ENCODE measurements at places on chromosomes 4 and X.

- DNase-seq, result no peak
These were observed 214.3 kb upstream of the PPARGC1A start for GRCh38 chr4:24104158-24104565.

DNA sequence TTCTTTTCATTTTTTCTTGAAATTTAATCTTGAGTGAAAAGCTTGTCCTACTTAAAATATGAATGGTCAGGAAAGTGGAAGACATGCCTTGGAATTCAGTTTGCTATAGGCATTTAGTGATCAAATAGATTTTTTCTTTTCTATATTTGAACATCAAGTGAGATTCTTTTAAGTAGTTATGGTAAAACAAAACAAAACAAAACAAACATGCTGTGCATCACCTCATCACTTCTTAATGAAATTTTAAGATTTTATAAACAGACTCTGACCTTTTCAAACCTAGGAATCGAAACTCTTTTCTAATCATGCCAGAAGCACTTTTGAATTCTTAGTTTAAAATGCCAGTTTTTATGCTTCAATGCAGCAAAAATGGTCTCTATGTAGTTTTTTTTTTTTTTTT is 62.8 kb downstream of the CNKSR2 start:
- DNase-seq, result no peak

DNA sequence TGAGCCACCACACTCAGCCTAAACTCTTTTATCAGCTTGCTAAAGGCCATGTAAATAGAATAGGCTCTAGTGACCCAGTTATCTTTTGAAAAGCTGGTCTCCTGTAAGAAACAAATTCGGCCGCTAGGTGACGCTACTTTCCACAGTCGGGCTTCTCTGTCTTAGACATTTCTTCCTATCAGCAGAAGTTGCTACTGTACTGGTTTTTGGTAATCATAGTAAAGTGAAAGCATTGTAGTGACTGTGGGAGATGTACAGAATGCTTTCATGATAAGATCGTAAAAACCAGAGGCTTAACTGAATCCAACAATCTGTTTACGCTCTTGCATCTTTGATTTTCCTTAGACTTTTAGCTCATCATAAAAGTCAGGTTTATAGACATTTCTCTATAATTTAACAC is 82.6 kb downstream of the GK start:
- peak; percentile 63 for DNase-seq

- no peak for DNase-seq
These were observed 180.2 kb upstream of the TET2 start for GRCh38 chr4:104966349-104967033.

DNA sequence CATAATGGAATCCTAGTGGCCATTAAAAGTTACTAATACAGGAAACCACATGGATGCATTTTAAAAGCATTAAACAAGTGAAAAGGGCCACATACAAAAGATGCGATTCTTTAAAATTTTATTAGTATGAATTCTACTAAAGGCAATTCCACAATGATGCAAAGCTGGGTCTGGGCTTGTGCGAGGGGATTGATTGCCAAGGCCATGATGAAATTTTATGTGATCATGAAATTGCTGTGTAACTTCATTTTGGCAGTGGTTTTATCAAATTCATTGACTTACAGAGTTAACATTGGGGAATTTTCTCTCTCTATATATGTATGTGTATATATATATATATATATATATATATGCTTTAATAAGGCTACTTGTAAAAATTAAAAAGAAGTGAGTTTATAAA is 1142.5 kb upstream of the IGFBP7 start:
- DNase-seq, result no peak

DNA sequence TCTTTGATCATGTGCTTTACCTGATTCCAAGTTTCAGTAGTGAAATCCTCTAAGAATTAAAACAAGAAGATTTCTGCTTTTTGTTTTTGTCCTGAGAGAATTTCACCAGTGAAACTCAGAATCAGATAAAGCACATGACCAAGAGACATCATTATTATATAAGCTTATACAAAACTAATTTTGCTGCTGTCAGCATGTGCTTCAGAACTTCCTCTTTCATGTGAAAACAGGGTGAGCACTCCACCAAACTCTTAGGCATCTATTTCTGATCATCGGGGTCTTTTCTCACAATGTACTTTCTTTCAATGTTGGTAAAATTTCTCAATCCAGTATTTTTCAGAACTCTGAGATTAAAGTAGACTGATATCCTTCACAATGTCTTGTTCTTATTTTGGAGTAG is 152.1 kb downstream of the SLC39A8 start:
- DNase-seq, result no peak

- DNase-seq, result no peak
These were observed 92.6 kb downstream of the LNX1 start for GRCh38 chr4:53498706-53499105.

DNA sequence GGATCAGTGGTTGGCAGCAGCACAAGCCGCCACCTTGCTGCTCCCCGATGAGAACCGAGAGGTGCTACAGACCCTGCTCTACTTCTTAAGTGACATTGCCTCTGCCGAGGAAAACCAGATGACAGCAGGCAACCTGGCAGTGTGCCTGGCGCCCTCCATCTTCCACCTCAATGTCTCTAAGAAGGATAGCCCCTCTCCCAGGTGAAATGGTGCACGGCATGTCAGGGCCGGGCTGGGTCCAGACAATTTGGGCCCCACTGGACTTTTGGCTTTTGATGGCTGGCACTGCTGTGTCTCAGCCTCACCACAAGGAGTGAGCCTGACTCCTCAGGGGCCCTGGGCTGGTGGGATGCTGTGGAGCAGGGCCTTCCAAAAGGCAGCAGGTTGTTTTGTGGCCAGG is 74.1 kb downstream of the STARD8 start:
- no peak for DNase-seq

DNA sequence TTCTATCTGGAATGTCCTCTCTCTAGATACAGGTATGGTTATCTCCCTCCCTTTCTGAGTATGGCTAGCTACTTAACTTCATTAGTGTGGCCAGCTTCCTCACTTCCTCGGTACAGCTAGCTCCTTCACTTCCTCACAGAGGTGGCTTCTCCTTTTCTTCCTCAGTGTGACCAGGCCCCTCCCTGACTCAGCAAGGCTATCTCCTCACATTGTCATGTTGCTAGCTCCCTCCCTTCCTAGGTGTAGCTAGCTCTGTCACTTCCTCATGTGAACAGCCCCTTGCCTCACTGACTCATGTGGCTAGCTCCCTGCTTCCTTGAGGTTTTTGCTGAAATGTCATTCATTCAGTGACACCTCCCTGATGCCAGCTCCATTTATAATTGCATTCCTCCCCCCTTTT is 67.3 kb upstream of the DDIT4L start:
- no peak for DNase-seq

DNA sequence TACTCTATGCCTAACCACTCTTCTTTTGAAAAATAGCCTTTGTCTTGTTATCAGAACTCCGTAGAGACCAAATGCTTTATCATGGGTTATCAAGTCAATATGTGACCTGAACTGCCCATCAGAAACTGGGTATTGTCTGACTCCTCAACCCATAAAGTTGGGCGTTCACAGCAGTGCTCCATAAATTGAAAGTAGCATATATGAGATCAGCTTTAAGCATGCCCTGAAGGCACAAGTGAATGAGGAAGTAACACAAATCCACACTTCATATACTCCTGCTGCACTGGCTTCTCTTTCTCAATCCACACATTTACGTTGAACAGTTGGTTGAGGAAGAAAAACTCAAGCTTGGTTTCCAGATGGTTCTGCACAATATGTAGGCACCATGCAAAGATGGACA is 1106.0 kb downstream of the STIM2 start:
- DNase-seq, result no peak

DNA sequence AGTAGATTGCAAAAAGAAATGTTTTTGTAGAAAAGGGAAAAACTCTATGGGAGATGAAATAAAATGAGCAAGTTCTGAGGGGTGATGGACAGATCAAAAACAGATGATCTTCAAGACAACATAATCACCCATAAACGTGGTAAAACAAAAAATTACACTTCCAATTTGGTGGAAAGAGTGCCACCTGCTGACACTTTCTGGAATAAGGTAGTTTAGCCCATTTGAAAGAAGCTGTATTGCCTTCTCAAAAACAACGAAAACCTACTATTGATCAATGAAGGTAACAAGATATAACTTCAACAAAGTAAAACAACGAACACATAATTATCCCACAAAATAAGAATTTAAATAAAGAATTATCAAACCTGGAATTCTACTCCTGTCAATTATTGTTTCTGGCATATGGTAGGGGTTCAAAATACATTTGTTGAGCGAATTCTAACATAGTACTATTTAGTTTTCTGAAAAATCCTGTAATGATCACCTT is 2.5 kb downstream of the COQ2 start:
- no peak for DNase-seq

DNA sequence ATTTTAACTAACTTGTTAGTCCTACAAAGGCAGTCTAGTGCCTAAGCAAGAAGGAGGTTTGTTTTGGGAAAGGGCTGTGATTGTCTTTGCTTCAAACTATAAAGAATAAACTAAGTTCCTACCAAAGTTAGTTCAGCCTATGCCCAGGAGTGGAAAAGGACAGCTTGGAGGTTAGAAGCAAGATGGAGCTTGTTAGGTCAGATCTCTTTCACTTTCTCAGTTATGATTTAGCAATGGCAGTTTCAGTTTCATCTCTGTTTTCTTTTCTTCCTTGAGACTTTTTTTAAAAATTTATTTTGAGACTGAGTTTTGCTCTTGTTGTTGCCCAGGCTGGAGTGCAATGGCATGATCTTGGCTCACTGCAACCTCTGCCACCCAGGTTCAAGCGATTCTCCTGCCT is 82.9 kb upstream of the NLGN4X start:
- DNase-seq, result no peak

GRCh38 chr4:168604496-168605373 is 107.9 kb downstream of the PALLD start:
- no peak for DNase-seq

DNA sequence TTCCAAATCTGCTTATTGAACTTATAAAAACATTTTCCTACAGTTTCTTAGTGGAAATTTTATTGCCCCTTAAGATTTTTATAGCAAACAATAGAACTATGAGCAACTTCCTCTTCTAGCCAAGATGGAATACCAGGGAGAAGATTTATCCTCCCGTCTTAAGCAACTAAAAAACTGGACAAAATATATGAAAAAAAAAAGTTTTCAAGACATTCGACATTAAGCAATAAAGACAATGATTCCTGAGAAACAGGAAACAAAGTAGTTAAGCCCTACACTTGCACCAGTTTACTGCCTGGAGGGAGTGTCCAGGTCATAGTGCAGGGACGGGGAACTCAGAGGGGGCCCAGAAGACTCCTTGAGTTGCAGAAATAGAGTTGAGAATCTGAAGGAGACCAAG is 516.1 kb upstream of the DIPK2B start:
- no peak for DNase-seq

- no peak for DNase-seq
These were observed 37.3 kb upstream of the MBTPS2 start for GRCh38 chrX:21802054-21802670.

GRCh38 chr4:98674404-98675173 is 16.2 kb upstream of the TSPAN5 start:
- DNase-seq, result no peak

- no peak for DNase-seq
These were observed 96.6 kb upstream of the DMD start for GRCh38 chrX:33307911-33308354.

DNA sequence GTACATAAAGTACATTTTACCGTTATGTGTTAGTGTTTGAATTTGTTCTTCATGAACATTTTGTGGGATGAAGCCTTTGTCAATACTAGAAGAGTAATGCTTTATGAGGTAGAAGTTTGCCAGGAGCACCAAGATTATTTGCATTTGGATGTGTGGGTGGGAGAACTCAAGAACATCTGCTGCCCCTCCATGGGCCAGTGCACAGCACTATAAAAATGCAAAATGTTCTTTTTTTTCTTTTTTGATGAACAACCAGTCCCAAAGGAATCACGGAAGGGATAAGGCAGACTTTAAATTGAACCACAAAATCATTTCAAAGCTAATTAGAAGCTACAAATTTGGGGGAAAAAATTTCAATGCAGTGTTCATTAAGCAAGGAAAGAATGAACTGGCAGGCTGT is 300.3 kb upstream of the NWD2 start:
- no peak for DNase-seq

GRCh38 chr4:78737035-78737434 is 39.1 kb upstream of the BMP2K start:
- DNase-seq, result no peak

DNA sequence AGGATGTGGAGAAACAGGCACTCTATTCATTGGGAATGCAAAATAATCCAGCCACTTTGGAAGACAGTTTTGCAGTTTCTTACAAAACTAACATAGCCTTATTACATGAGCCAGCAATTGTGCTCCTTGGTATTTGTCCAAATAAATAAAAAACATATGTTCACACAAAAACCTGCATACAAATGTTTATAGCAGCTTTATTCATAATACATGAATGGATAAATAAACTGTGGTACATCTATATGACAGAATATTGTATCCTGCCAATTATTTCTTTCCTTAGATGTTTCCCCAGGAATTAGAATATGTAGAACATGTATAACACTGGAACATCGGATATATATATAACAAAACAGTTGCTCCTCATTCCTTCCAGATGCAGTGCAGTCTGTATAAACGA is 57.7 kb upstream of the VEGFC start:
- no peak for DNase-seq

GRCh38 chr4:68735106-68735505 is 64.7 kb upstream of the UGT2B15 start:
- DNase-seq, result no peak

DNA sequence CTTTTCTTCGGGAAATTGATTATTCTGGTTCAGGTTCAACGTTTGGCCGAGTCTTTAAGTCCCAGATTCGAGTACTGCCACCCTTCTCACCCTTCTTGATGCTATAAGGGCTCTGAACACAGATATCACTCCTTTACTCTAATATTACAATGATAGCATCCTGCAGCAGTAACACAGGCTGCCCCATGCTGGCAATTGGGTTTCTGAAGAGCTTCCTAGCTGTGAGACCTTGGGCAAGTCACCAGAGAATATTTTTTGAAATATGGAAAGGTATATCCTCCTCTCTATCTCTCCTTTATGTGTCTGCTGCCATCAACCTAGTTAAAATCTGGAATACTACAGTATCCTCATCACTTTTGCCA is 297 bp upstream of the MTMR8 start:
- DNase-seq, result no peak

GRCh38 chr4:56253666-56254305 is 133.5 kb downstream of the AASDH start:
- DNase-seq, result no peak

DNA sequence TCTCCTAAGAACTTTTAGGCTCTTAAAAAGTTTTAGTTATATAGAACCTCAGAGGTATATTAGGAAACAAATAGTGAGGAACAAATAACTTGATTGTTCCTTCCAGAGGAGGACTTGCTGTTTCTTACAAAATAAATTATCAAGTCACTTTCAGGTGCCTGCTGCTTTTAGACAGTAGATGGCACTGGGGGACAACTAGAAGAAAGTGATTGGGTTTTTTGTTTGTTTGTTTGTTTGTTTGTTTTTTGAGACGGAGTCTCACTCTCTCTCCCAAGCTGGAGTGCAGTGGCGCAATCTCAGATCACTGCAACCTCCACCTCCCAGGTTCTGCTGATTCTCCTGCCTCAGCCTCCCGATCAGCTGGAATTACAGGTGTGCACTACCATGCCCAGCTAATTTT is 35.4 kb upstream of the CDKL5 start:
- DNase-seq, result no peak

Measured in caudate nucleus (tissue), 63 donors.